Left forelimb (tissue), 1 donor: ENCODE measurements at places on chromosomes 3 and 15.

- DNase-seq = no peak
Observed at GRCh38 chr3:148077318-148077923, 620.3 kb upstream of the AGTR1 start.

DNA sequence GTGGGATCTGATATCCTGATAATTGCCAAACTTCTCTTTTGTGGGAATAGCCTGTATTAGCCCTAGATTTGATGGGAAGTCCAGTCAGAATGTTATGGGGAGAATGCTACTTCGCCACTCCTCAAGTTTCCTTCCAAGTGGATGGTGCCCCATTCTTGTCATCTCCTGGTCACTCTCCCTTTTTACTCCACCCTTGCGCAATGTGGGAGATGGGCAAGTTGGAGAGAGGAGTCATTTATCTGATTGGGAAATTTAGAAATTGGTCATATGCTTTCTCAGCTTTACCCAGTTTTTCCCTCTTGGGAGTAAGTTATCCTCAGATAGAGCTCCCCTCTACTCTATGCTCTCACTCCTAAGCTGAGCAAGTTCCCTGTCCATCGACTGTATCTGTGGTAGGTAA is 14.4 kb downstream of the FANCD2OS start:
- no peak for DNase-seq

DNA sequence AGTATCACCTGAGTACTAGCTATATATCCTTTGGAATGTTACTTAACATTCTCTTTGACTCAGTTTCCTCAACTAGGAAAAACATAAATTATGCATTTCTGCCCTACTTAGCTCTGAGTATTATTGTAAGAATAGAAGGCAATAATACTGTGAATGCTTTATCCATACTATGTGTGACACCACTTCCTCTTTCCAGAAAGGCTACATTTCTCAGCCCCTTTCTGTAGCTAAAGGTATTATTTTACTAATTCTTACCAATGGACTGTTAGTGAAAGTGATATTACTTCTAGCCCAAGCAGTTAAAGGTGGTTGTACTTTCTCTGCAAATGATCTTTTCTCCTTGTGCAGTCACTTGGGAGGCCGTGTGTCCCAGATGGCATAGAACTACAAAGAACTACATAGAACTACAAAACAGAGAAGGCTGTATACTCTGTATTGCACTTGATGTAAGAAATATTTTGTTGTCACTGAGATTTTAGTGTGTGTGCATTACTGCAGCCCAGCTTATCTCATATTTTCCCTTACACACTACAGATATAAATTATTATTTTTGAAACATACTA is 35.1 kb downstream of the MYH15 start:
- no peak for DNase-seq

DNA sequence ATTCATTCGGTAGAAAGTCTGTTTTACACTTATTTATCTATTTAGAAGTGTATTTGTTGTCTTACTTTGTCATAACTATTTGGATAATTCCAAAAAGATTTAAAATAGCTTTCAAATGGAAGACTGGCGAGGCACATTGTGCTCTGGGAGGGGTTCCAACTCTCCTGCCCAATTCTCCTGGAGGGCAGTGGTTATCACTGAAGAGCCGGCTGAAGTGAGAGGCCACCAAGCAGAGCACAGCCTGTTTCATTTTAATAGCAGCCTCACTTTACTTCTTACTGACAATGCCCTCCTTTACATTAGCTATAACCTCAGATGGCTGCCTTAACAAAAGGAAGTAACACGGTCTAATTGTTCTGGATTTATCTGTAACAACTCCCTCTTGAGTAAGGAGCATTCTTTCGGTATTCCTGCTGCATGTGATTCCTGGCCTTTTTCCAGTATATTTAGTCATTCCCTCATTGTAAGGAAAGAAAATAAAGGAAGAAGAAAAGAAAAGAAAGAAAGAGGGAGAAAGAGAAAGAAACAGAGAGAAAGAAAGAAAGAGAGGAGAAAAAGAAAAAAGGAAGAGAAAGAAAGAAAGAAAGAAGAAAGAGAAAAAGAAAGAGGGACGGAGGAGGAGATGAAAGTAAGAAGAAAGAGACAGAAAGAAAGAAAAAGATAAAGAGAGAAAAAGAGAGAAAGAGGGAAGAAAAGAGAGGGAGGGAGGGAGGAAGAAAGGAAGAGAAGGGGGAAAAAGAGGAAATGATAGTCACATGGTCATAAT is 339.8 kb upstream of the WNT5A start:
- DNase-seq = no peak

GRCh38 chr3:170636400-170636973 is 50.6 kb upstream of the SLC7A14 start:
- no peak for DNase-seq
